Glutamatergic neuron (in vitro differentiated cells): ENCODE measurements at places on chromosomes 4 and X.

GRCh38 chr4:71009890-71010588 lies 16.6 kb downstream of the DCK start:
- DNase-seq = no peak

DNA sequence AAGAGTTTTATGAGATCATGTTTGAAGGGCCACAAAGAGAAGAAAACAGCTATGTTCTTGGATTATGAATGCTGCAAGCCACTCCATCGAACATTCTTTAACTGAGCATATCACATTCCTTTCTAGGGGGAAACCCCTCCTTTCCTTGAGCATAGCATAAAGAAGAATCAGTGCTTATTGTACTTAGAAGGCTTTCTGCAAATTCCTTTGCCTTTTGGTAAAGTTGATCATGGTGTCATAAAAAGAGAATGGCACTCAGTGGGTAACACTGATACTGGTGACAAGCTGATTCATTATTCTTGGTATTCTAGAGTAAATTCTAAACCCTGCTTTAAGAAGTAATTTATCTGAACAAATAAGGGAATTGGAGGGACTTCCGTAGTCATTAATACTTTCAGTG lies 88.5 kb upstream of the GPR34 start:
- DNase-seq = no peak

DNA sequence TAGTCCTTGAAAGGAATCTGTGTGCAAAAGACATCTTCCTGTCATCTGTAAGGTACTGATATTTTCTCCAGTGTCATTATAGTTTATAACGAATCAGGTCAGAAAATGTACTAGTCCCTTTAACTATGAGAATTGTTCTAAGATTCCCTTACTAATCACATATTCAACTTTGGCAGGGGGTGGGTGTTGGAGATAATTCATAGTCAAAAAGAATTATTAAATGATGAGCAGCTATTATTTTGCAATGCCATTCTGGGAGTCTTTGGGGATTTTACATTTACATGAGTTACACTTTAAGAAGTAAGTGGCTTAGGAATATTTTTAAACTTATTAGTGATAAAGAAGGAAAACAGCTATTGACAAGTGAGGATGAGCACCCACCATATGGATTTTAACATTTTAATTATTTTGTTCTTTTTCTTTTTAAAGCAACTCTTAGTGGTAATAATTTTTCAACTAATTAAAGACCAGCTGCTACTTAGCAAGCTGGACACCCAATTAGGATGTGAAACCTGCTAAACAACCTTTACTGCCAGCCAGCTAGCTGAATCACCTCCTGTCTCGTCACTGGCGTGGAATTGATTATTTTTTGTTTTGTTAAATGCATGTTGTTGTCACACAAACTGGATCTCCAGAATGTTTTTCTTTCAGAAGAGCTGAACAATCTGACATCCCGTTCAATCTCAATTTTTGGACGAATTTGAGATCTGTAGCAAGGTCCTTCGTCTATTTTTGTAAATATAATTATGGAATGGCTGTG lies 219.2 kb downstream of the ARAP2 start:
- no peak for DNase-seq

- no peak for DNase-seq
These were observed 1387.6 kb downstream of the STIM2 start for GRCh38 chr4:28248269-28248668.

- no peak for DNase-seq
These were observed 61.3 kb downstream of the LUZP4 start for GRCh38 chrX:115350711-115351381.

DNA sequence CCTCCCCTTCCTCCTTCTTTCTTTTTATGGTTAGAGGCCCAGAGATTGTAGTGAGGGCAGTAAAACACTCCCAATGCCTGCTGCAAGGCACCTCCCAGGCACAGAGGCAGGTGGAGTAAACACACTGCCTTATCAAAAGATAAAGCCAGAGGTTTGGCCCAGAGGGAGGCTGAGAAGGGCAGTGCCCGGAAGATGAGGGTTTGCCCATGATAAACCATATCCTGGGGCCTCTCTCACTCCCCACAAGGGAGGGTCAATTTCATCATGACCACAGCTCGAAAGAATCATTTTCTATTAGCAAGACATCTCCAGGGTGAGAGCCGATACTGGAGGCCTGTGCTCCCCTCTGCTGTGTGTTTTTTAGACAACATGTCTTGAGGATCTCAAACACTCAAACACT lies 98.5 kb upstream of the FAM9C start:
- DNase-seq = no peak

DNA sequence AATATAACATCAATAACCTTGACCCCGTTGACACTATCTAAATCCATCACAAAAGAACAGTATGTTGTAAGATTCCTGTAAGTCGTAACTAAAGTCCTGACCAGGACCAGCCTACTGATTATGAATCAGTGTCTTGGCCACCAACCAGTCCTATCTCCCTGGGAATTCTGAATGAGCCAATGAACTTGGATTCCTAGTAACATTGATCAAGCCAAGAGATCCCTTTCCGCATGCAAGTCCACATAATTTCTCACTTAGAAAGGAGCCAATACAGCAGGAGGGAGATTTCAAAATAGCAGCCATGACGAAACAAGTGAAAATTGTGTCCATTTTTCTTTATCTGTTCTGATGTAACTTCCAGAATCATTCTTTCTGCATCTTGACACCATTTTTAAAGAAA lies 9.5 kb downstream of the XPNPEP2 start:
- DNase-seq = no peak

DNA sequence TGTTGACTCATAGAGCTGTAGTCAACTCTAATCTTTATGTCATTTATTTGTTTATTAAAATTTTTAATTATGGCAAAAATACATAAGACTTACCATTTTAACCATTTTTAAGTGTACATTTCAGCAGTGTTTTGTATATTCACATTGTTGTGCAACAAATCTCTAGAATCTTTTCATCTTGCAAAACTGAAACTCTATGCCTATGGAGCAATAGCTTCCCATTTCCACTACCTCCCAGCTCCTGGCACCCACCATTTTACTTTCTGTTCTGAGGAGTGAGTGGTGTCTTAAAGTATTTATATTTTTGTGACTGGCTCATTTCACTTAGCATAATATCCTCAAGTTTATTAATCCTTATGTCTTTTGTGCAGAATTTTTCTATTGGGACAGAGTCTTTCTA lies 181.0 kb downstream of the GPAT3 start:
- DNase-seq = no peak

DNA sequence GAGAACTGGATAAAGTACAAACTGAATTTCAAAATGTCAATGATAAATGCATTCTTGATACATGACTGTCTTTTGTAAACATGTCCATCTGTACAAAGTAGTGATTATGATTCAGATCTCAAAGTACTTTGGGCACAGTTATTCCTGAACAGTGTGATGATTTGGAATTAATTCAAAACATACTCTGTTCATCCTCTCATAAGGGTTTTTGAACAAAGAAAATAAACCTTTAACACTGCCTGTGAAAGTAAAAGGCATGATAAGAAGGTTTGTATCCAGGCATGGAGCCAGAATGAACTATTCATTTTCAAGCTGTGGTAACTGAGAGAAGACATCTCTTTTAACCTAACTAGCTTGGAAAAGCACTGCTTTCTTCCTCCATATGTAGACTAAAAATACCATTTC lies 883 bp upstream of the KLHL4 start:
- DNase-seq = no peak

DNA sequence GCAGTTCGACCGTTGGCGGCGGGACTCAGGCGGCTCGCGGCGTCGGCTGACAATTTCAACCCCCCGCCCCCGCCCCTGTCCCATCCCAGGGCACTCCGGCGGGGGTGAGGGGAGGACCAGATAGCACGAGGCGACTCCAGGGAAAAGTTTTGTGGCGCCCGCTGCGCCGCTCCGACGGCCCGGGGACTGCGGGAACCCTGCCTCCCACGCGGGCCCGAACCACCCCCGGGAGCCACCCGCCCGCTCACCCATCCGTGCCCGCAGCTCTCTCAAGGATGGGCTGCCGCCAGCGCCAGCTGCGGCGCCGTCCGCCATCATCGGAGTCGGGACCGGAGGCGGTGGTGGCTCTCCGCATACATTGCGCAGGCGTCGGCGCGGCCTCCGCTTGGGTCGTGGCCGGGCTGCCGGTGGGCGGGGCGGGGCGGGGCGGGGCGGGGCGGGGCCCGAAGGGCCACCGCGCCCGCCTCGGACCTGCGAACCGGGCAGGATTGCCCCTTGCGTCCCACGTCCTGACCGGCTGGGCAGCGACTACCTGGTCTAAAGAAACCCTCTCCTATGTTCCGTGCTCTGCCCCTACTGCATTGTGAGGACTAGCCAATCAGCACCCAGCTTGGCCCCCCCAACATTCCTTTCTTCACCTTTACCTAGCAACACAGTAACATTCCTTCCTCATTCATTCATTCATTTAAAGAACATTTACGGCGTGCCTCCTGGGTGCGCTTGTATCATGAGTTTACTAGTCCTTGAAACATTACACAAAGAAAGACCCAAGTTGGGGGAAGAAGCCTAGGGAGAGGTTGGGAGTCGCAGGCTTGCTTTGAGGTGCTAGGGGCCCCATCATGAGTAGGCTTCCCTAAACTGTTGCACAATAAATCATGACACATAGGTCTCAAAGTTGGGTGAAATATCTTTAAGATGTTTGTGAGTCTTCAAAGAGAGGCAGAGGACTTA lies at the start of gene MAP7D3:
Gene MAP7D3 (minus strand): TSS at position 360 of the 951 bp plus-strand sequence. CDS start 42 bp downstream, at position 318.
- DNase-seq = peak; percentile 58

DNA sequence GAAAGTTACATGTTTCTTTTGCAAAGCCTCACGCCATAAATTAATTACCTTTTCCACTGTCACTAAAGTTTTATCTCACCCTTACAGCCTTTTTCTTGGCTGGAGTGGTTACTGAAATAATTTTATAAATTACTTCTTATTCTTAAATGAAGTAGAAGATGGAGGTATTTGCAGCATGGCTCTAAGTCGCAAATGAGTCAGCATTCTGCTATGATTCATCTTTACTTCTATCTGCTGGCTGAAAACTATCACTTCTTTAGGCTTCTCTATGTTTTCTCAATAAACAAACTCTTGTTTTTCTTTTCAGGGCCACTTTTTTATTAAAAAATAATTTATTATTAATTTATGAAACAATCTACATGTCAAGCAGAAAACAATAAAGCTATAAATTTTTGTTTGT lies 210.2 kb upstream of the GYPA start:
- DNase-seq = no peak

DNA sequence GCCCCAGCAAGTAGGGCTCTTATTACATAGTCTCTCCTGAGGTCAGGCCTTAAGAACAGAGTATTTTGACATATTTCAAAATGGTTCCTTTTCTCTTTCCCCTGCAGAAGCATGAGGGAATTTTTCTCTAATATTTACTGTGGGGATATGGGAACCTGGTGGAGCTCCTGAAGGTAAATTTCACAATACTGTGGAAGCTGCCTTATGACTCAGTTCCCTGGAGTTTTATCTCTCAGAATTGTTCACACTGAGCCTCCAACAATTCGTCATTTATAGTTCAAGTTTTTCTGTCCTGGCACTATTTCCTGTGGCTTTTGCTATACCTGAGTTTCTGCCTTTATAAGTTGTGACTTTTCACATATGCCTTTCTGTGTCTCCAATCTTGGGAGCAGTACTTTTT lies 607.2 kb upstream of the NDST4 start:
- DNase-seq = no peak

GRCh38 chrX:98068024-98068580 lies 1184.4 kb downstream of the RPA4 start:
- no peak for DNase-seq

DNA sequence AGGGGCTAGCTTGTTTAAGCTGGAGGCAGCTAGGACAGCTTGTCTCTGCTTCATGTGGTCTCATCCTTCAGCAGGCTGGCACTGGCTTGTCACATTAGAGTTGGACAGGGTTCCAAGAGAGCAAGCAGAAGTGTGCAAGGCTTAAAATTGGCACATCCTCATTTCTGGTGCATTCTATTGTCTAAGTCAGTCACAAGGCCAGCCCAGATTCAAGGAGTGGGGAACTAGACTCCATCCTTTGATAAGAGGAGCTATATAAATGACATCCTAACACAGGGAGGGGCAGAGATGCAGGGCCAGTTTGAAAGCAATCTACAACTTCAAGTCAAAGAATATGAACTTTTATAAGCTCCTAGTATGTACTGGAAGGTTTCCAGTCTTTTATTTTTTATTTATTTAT lies 313.2 kb downstream of the PTTG2 start:
- DNase-seq = no peak

GRCh38 chrX:72245461-72246089 lies 6.7 kb upstream of the ERCC6L start:
- DNase-seq = peak; percentile 72

GRCh38 chrX:12843668-12844279 lies 23.1 kb upstream of the TLR7 start:
- DNase-seq = no peak

GRCh38 chrX:96563646-96564045 lies 121.0 kb upstream of the DIAPH2 start:
- no peak for DNase-seq

GRCh38 chr4:176780995-176781738 lies 11.6 kb downstream of the VEGFC start:
- DNase-seq = no peak

- DNase-seq = no peak
These were observed 20.0 kb downstream of the SH3KBP1 start for GRCh38 chrX:19867411-19867732.

DNA sequence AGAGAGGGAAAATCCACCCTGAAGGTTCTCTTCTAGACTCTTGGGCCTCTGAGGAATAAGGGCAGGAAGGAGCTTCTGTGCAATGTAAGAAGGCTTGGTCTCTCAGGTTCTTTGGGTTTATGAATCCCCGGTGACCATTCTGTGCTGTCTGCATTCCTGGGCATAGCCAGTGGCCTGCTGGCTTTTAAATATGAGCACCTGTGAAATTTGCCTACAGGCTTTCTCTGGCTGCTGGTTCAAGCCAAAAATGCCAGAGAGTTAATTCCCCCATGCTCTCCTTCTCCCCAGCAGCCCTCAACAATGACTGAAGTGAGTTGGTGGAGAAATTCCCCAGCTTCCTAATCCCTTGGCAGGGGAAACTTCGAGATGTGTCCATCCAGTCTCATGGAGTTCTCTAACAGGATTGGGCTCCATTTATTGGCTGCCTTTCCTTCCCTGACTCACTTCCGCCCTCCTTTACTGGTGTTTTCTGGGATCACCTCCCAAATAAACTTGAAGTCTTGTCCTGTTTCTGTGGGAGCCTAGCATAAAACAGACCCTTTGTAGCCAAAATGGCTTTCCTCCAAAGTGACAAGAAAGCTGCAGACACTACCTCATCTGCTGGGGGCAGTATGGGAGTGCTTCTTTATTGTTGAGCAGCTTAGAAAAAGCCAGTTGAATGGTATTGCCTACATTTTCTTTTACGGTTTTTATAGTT lies 179.4 kb upstream of the CASK start:
- no peak for DNase-seq
